NCI-H460 (cell line): ENCODE measurements at places on chromosomes 5 and 9. TPM values are rescaled to one million over a fixed set of nuclear protein-coding genes. Genes with fewer than 3 reads are reported as not detected.

CDO1 gene
- total RNA-seq: 0.12 TPM in 1 of 2 replicates, not detected in the other

LCP2 gene
- total RNA-seq: not detected in 2 replicates

DNA sequence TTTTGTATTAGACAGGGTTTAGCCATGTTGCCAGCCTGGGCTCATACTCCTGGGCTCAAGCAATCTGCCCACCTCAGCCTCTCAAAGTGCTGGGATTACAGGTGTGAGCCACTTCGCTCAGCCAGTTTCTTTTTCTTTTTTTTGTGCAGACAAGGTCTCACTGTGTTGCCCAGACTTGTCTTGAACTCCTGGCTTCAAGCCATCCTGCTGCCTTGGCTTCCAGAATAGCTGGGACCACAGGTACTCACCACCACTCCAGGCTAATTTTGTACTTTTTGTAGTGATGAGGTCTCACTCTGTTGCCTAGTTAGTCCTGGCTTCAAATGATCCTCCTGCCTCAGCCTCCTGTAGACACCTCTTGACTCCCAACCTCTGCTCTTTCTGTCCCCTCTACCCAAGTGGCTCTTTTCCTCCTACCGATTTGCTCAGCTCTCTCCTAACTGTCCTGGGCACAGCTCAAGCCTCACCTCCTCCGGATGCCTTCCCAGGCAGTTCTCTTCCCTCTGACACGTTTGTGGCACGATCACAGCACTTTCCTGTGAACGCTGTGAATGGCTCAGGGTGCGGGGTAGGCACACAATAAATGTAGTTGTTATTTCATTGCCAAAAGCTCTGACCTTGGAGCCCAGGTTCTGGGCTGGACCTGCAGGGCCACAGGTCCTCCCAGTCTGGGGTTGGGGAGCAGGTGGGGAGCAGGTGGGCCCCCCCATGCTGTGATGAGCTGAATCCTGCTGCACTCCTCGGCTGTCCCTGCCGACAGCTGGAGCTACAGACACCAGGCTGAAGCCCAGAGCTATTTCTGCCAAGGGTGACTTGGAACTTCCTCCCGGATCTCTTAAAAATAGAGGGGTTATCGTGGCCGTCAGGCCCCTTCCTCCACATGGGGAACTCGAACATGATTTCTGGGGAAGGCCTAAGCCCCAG lies 23.9 kb downstream of the GFI1B start:
- DNase-seq: no peak

- DNase-seq: no peak
Measured at GRCh38 chr5:166123717-166124116, 2167.7 kb upstream of the WWC1 start.

DNA sequence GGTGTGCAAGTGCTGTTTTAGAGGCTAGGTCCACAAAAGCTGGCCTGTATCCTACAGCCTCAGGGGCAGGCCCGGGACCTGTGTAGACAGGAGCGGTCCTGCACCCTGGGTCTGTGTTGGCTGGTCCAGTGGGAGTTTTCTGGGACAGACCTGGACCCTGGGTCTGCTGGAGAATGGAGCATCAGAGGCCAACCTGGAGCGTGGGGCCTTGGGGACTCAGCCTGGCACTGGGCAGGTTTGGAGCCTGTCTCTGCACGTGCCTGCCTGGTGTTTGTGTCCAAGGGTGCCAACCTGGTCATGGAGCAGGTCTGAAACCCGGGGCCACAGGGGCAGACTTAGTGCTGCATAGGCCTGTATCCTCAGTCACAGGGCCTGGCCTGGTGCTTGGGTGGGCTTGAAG lies 45.8 kb downstream of the SRFBP1 start:
- DNase-seq: no peak

DNA sequence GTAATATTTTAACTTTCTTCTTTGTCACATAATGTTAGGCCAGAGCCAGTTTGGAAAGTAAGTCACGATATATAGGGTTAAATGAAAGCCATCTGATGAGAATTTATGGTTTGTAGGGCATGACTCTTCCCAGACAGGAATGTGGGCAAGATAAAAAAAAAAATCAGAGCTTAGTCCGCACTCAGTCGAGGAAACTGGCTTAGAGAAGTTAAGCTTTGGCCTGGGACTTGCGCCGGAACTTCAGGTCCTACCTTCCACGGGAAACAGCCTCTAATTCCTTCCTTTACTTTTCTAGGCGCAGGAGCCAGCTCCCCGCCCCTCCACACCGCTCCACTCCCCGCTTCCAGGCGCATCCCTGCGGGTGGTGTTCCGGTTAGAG lies 475 bp downstream of the DDX31 start:
- no peak for DNase-seq

GRCh38 chr5:131644822-131645221 lies 9.8 kb upstream of the RAPGEF6 start:
- DNase-seq: peak; percentile 22

DNA sequence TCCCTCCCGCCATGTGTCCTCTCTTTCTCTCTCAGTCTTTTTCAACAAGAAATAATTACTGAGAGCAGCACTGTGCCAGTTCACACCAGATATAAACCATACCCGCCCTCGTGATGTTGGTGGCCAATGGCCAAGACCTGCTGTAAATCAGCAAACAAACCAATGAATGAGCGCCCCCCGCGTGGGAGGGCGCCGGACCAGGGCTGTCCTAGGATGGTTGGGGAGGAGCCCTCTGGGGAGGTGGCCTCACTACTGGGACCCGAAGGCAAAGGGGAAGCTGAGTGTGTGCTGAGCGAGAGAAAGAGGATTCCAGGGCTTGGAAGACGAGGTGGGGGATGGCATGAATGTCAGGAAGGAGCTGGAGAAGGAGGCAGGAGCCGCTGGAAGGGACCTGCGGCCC lies 51.2 kb upstream of the BARHL1 start:
- DNase-seq: no peak

DNA sequence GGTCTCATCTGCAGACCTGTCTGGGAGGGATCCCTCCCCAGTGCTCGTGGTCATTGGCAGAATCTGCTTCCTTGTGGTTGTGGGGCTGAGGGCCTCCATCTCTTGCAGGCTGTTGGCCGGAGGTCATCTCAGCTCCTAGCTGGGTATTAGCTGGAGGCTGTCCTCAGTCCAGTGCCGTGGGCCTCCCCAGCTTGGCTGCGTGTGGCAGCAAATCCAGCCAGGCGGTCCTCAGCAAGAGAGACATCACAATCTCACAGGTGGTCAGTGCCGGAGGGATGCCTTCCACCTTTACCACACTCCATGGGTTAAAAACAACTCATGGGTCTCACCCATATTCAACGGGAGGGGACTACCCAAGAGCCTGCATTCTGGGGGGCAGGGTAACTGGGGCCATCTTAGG lies 155.5 kb downstream of the RXRA start:
- DNase-seq: no peak
